Esophagus squamous epithelium (tissue), 5 donors: ENCODE measurements at places on chromosomes 2 and 18.

- DNase-seq, result no peak
Measured at GRCh38 chr2:203852760-203853159, 14.8 kb upstream of the CTLA4 start.

GRCh38 chr2:57864926-57865325, 181.7 kb upstream of the VRK2 start:
- DNase-seq, result no peak

DNA sequence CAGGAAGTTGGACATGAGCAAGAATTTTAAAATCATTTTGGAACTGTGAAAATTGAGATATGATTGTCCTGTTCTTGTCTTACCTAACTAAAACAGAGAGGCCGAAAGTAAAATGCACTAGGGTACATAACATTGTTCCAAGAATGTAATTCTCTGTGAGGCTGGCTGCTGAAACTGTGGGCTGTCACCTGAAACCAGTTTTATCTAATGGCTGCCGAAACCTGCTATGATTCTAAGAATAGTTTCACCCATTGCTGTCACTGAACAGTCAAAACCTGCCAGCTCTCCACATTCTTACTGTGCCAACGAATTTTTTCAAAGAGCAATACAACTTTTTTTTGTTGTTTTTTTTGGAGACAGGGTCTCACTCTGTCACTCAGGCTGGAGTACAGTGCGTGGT, 119.3 kb upstream of the ZSWIM2 start:
- no peak for DNase-seq

- no peak for DNase-seq
Measured at GRCh38 chr18:77658751-77659448, 409.3 kb downstream of the GALR1 start.

GRCh38 chr2:173872714-173873113, 92.5 kb downstream of the SP3 start:
- DNase-seq, result no peak

- DNase-seq, result no peak
Measured at GRCh38 chr2:85091838-85092237, 41.4 kb upstream of the TCF7L1 start.

- no peak for DNase-seq
Measured at GRCh38 chr2:12965540-12966269, 249.0 kb downstream of the TRIB2 start.

DNA sequence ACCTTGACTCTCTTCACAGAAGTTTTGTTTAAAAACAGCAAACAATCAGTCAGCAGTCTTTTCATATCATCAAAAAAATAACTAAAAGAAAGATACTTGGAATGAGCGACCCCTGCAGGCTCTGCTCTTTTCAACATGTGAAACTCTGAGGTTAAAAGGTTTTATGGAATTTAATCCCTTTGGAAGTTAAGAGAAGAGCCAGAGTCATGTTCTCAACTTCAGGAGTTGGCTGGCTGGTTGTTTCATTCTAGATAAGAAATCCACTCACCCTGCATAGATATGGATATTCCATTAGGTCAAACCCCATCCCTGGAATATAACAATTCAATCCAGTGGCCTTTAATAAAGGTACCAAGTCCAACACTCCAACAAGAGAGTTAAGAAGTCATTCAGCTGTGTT, 115.6 kb upstream of the RMDN2 start:
- DNase-seq, result no peak

GRCh38 chr2:58569475-58570185, 328.5 kb upstream of the FANCL start:
- no peak for DNase-seq
